ENCODE measurements at places on chromosomes 7 and 10. TPM values are rescaled to one million over a fixed set of nuclear protein-coding genes. Genes with fewer than 3 reads are reported as not detected.
A peak's percentile ranks its signal among the peaks of the same experiment; 100 is the strongest.

- DNase-seq: no peak
Observed at GRCh38 chr10:11958956-11959355, 83.7 kb downstream of the UPF2 start.

The CDK6 gene
- total RNA-seq: 41.4 TPM

The FOXP2 gene
- 2.5 TPM for total RNA-seq

The RHOBTB1 gene
- 1.6 TPM for total RNA-seq

The PILRA gene
- 1.8 TPM for total RNA-seq

The GOLGA7B gene
- total RNA-seq: 1.0 TPM

GRCh38 chr7:149544028-149544427 is 46.4 kb upstream of the ZNF746 start:
- DNase-seq: no peak

The OPN4 gene
- not detected for total RNA-seq

DNA sequence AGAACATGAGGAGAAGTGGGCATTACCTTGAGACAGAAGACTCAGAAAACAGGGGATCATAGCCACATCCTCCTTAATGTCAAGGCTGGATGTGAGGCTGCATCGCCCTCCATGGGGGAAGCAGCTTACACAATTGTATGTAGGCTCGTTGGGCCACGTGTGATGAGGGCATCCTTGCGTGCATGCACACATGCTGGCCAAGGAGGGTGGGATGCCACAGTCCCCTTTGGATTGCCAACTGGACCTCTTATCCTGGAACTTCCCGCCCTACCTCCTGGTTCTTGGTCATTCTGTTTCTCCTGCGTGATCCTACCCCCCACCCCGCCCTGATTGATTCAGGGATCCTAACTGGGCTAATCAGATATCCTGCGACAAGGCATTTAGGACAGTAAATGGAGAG is 102.0 kb downstream of the PRKAG2 start:
- no peak for DNase-seq

- no peak for DNase-seq
Observed at GRCh38 chr10:34507217-34507616, 307.9 kb downstream of the PARD3 start.

The PIP gene
- total RNA-seq: not detected

DNA sequence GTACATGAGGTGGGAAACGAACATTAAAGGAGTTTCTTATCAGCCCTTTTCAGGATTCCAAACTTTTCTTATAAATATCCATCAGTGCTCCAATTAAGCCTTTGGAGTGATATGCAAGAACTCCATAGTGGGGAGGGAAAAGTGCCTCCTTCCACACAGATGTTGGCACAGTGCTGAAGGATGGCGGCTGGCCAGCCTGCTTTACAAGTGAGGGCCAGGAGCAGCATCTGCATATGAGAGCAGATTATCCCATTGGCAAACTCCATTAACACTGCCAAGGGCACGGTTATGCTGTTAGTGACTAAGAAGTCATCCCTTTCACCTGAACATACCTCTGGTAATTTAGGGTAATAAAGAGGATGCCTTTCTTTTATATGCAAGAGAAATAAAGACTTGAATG is 543.1 kb downstream of the CNTNAP2 start:
- DNase-seq: no peak

DNA sequence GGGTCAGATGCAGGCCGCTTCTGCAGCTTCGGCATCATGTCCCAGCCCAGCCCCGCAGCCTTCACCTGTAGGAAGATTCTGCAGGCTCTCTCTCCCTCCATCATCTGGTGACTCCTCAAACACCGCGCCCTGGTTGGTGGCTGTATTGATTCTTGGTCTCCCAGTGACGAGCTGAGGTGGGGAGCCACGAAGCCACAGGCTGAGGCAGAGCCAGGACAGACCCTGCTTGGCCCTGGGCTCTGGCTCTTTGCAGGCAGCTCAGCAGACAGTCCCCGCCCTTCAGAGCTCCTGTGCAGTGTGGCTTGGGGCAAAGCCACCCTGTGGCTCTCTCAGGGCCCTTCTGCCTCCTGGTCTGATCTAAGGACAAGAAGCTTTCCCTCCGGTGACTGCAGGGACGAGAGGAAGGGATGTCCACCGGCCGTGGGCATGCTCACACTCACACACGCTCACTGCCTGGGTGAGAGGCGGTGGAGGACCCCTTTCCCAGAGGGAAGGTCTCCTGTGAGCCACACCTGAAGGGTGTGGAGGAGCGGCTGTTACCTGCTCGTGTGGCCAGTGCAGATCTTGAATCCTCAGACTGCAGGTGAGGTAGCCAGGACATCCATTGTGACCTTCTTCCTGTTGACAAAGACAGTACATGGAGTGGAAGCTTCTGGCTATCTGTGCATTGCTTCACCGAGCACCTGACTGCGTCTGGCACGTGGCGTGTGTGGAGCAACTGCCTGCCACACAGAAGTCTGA is 79.6 kb downstream of the INPP5A start:
- no peak for DNase-seq

- DNase-seq: no peak
Observed at GRCh38 chr10:76257816-76258215, 826.4 kb downstream of the LRMDA start.

DNA sequence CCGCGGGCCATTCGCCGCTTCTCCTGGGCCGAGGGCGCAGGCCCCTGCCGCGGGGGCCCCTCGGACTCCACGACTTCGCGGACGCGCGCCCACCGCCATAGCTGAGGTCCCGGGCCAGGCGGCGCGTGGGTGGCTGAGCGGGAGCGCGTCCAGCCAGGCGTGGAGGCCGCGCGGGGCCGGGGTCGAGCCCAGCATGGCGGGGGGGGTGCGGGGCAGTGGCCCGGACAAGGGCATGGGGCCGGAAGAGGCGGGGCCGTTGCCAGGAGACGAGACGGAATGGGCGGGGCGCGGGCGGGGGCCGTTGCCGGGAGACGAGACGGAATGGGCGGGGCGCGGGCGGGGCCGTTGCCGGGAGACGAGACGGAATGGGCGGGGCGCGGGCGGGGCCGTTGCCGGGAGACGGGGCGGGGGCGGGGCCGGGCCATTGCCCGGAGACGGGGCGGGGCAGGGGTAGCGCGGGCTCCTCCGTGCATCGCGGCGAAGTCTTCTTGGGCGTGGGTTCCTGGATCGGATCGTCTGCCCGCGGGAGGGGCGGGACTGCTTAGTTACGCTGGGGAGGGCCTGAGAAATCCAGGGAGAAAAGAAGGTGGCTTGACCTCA is 14.8 kb downstream of the ADAM8 start:
- DNase-seq: no peak

- DNase-seq: no peak
Observed at GRCh38 chr7:34191162-34191561, 285.8 kb downstream of the BMPER start.

The FFAR4 gene
- total RNA-seq: not detected

- no peak for DNase-seq
Observed at GRCh38 chr7:44572771-44573170, 937 bp downstream of the DDX56 start.

The ITIH5 gene
- total RNA-seq: not detected

DNA sequence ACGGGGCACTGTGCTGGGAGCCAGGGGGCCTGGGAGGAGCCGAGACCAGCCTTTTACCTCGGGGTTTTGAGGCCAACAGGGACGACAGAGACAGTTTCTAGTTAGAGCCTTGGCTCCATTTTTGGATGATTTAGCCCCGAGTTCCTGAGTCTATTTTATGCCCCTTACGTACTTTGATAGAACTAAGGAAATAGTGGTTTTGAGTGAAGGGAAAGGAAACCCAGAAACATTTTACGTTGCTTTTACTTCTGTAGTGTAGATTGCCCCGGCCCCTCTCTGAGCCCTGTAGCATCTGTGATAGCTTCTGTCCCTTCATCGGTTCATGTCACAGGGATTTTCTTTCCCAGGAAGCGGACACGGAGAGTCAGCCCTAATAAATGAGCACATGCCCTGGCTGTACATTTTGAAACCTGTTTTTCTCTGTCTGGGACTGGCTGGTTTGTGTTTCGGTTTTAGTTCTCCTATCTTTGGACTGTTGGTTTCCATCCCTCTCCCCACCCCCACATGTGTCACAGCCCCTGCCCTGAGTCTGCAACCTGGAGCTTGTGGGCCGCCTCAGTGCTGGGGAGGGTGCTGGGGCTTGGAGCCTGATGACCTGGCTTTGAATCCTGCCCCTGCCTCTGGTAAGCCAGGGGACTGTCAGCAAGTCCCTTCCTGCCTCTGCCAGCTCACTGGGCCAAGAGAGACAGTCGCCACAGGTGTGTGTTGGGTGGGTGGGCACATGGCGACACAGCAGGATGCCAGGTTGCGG is 6.9 kb upstream of the ORAI2 start:
- no peak for DNase-seq

The MKX gene
- total RNA-seq: 27.5 TPM

GRCh38 chr10:3835770-3836169 is 50.8 kb upstream of the KLF6 start:
- no peak for DNase-seq

DNA sequence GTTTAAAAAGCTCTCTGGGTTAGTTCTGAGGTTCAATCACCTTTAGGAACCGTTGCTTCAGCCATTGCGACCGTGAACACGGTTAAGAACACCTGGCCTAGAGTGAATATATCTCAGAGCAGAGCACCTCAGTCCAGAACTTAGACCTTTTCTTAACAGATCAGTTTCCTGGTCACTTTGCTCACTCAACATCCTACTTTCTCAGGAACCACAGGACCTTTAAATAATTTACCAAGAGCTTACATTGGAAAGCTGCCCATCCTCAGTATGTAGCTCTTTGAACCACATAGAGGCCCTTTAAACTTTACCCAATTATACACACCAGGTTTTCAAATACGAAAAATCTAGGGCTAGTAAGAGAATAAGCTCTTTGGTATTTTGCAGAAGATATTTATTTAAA is 153.2 kb downstream of the NRBF2 start:
- DNase-seq: no peak

The OPN1SW gene
- total RNA-seq: not detected

The ANKRD30A gene
- total RNA-seq: not detected

GRCh38 chr10:48506147-48506917 is 98.5 kb downstream of the ARHGAP22 start:
- peak; percentile 68 for DNase-seq

DNA sequence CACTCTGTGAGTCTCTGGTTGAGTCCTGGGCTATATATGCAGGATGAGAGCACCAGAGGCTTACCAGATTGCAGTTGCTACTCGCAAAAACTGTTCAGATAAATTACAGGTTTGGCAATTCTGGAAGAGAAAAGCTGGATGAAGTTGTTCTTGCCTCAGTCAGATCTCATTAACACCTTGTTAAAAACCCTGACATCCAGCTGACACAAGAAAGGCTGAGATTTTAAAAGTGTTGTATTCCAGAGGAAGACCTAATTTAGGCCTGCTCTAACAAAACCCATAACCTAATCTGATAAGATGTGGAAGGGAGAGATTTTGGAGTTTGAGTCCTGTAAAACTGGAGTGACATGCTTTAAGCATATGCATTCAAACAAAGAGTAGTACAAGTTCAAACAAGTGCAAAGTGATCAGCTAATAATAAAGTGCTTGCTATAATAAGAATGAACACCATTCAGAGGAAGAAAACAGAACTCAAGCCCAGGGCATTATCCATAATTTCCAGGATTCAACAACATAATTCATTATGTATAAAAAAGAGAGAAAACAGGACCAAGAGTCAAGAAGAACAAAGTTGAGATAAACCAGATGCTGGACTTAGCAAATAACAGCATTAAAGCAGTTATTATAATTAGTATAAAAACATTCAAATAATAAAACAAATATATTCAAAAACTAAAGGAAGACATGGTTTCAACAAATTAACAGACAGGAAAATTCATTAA is 135.5 kb downstream of the CD36 start:
- DNase-seq: no peak

DNA sequence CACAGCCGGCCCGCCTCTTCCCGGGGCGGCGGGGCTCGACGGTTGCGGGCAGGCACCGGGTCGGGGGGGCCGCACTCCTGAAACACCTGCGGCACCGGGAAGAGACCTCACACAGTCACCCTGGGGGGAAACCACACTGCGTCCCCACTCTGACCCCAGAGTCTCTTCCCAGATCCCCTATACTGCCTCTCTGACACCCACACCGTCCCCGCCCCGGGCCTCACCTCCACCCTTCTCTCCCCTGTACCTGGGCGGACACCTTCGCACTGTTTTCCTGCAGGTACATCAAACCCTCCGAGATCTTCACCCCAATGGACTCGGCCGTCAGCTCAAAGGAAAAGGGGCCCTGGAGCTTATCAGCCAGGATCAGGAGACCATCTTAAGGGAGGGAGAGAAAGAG is 3.4 kb upstream of the GAL3ST4 start:
- DNase-seq: no peak

DNA sequence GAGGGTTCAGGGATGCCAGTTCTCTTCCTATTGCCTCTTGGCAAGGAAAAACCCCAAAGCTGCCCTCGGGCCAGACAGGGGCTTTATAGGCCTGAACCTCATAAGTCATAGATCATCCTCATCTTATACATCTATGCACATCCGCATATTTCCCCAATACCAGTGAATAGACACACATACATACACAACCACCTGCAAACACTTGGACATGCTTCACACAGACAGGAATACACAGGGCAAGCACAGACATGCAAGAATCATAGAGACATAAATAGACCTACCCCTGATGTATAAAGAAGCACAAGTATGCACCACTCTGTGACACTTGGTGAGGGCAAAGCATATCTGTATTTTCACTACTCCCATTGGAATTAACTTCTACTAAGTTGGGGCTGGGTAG is 30.7 kb downstream of the MBL2 start:
- DNase-seq: no peak

- no peak for DNase-seq
Observed at GRCh38 chr10:110220398-110220797, 13.0 kb downstream of the MXI1 start.

DNA sequence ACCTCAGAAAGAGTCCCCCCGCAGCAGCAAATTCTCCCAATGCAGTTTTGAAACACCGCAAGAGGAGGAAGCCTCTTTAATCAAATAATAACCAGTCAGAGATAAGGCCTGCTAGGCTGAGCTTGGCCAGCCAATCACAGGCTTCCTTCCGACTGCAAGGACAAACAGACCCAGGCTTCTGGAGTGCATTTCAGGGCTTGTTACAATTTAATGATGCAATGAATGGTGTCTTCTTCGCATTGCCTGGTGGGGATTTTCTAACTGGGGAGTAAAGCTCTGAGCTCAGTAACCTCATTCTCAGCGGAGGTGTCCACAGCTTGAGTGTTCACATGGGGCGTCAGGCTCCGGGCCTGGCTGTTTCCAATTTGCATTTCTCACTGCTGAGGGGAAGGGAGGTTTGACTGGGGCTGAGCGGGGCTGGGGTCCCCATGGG is 31.8 kb upstream of the GPAM start:
- DNase-seq: no peak

The C10orf120 gene
- total RNA-seq: not detected

The TAS2R41 gene
- total RNA-seq: not detected

The HSPA12A gene
- total RNA-seq: 19.8 TPM

The PRLHR gene
- not detected for total RNA-seq

DNA sequence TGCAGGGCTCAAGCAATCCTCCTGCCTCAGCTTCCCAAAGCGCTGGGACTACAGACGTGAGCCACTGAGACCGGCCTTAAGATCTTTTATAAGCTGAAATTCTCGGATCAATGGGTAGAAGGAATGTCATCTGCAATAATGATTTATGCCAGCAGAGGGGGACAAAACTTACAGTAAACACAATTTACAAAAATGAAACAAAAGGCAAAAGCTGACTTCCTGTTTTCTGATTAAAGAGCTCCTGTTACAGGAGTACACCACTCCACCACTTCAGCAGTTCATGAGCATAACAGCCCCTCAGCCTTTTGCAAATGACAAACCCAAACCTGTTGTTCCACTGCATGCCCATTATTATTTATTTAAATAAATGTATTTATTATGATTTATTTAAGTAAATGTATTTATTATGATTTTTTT is 88.5 kb upstream of the ATP6V0A4 start:
- peak; percentile 56 for DNase-seq

- no peak for DNase-seq
Observed at GRCh38 chr10:50390302-50390701, 139.0 kb upstream of the ASAH2 start.

The VOPP1 gene
- total RNA-seq: 30.3 TPM

The COBL gene
- 19.3 TPM for total RNA-seq

All from HCT116 (cell line).